ENCODE measurements at places on chromosomes 3 and 15.

- peak; percentile 22 for DNase-seq
Measured at GRCh38 chr3:109225516-109225915, 89.0 kb downstream of the C3orf85 start.

GRCh38 chr3:51968883-51969678 lies 1.8 kb upstream of the PCBP4 start:
- DNase-seq, result no peak

- DNase-seq, result no peak
Measured at GRCh38 chr3:98977520-98977919, 76.0 kb upstream of the DCBLD2 start.

GRCh38 chr3:181626036-181626435 lies 85.7 kb upstream of the SOX2 start:
- no peak for DNase-seq

- peak; percentile 69 for DNase-seq
Measured at GRCh38 chr15:74208901-74209559, 6.4 kb upstream of the STRA6 start.

GRCh38 chr15:69513450-69513960 lies 60.9 kb downstream of the RPLP1 start:
- DNase-seq, result no peak

DNA sequence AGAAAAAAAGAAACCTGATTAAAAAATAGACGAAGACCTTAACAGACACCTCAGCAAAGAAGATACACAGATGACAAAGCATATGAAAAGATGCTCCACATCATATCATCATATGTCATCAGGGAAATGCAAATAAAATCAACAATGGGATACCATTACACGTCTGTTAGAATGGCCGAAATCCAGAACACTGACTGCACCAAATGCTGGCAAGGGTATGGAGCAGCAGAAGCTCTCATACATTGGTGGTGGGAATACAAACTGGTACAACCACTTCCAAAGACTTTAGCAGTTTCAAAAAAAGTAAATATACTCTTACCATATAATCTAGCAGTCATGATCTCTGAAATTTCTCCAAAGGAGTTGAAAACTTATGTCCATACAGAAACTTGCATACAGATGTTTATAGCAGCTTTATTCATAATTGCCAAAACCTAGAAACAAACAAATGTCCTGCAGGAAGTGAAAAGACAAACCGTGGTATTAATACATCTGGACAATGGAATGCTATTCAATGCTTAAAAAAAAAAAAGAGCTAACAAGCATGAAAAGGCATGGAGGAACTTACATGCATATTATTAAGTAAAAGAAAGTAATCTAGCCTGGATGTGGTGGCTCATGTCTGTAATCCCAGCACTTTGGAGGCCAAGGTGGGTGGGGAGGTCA lies 107.4 kb downstream of the HES1 start:
- peak; percentile 55 for DNase-seq

GRCh38 chr15:70704166-70704565 lies 59.2 kb downstream of the UACA start:
- DNase-seq, result no peak

DNA sequence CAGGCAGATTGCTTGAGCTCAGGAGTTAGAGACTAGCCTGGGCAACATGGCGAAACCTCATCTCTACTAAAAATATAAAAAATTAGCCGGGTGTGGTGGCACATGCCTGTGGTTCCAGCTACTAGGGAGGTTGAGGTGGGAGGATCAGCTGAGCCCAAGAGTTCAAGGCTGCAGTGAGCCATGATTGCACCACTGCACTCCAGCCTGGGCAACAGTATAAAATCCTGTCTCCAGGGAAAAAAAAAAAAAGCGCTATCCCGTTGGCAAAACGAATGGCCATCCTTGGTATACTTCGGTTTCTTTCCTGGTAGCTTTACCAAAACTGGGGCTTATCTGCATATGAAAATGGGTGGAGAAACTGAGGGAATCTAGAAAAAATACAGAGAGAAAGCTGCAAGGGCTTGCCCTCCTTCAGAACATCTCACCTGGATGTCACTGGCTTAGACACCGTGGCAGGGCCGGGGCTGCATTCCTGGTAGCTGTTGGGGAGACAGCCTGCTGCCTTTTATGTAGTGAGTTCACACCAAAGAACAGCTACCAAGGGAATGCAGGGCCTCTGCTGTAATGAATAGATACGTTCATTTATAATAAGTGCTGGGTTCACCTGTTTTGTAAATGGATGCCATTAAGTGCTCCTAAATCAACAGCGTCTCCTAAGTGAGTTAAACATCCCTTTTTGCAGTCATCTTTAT lies 96.0 kb downstream of the IQSEC1 start:
- DNase-seq, result no peak

DNA sequence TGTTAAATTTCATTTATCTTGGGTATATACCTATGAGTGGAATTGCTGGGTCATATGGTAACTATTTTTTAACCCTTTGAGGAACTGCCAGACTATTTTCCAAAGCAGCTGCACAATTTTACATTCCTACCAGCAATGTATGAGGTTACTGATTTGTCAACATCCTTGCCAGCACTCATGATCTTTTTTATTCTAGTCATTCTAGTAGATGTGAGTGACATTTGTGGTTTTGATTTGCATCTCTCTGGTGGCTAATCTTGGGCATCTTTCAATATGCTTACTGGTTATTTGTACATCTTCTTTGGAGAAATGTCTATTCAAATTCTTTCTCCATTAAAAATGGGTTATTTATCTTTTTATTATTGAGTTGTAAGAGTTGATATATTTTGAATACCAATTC lies 21.3 kb upstream of the LRRC58 start:
- no peak for DNase-seq

- no peak for DNase-seq
Measured at GRCh38 chr3:107193116-107193515, 184.1 kb upstream of the CCDC54 start.

DNA sequence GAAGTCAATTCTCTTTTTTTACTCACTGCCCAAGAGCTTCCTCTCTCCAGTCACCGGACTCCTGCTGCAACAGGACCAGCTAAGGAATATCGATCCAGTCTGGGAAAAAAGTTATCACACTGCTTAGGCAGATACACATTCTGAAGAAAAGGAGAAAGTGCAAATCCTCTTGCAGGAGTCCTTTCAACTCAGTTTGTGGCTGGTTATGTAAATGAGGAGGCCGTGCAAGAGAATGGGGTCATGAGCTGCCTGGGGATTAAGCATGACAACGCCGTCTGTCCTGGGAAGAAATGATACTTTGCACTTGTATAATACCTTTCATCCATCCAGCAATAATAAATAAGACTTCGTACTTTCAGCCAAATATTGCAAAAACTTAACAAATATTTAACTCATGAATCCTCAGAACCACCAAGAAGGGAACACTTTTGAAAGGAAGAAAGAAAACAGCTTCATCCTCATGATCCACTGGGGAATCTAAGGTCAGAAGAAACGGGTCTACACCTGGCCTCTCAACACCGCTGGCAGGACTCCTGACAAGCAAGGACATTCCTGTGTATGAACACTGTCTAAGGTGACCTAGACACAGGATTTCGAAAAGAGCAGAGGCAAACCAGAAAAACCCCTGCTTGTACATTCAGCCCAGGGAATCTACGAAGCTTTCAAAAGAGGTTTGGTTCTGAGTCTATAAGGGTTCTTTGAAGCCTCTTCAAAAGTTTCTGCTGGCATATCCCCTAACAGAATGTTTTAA lies 13.1 kb upstream of the WWTR1 start:
- no peak for DNase-seq

- no peak for DNase-seq
Measured at GRCh38 chr15:78995921-78996893, 51.4 kb upstream of the CTSH start.

DNA sequence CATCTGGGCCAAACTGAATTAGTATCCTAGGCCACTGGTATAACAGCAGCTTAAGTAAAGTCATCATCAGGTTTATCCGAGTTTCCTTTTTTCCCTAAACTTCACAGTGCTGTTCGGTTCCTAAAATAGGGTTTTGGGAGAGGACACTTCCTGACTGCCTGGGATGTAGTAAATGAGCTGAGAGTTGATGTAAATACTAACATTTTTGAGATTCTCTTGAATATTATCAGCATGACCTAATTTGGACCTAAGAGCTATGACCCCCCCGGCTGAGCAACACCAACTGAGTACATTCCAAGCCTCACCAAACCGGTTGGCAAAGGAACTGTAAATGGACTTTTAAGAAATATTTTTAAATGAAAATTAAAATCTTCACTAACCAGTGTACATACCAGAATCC lies 78.8 kb downstream of the IL5RA start:
- DNase-seq, result no peak

DNA sequence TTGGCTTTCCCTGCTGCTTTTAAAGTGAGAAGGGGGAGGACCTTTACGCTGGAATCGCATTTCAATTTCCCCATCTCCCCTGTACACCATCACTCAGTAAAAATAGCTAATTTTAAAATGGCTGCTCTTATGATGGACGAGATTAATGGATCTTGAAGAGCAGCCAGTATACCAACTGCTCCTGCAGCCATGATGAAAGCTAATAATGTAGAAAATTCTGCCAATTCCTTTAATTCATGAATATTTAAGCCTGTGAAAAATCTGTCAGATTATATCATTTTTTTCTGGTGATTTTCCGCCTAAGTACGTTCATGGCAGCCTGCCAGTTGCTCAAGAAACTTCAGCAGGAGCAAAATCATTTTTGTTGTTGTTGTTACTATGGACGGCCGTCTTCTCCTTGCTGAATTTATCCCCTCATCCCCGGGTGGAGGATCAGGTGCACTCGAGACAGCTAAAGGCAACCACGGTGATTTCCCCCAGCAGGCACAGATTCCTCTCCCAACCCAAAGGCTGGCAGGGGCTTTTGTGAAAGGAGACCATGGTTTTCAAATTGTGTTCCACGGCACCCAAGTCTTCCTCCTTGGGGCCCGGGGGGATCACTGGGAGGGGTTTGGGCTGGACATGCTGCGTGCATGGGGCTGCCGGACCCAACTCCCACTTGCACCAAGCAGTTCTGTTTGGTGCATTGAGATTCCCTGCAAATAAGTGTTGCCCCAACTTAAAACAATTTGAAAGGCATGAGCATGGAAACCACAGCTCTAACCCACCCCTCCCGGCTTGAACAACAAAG lies 289.6 kb downstream of the UACA start:
- DNase-seq, result peak; percentile 87

- DNase-seq, result peak; percentile 37
Measured at GRCh38 chr15:73227433-73228056, 141.2 kb downstream of the HCN4 start.

GRCh38 chr15:89964232-89964954 lies 36.7 kb upstream of the ZNF710 start:
- DNase-seq, result no peak

DNA sequence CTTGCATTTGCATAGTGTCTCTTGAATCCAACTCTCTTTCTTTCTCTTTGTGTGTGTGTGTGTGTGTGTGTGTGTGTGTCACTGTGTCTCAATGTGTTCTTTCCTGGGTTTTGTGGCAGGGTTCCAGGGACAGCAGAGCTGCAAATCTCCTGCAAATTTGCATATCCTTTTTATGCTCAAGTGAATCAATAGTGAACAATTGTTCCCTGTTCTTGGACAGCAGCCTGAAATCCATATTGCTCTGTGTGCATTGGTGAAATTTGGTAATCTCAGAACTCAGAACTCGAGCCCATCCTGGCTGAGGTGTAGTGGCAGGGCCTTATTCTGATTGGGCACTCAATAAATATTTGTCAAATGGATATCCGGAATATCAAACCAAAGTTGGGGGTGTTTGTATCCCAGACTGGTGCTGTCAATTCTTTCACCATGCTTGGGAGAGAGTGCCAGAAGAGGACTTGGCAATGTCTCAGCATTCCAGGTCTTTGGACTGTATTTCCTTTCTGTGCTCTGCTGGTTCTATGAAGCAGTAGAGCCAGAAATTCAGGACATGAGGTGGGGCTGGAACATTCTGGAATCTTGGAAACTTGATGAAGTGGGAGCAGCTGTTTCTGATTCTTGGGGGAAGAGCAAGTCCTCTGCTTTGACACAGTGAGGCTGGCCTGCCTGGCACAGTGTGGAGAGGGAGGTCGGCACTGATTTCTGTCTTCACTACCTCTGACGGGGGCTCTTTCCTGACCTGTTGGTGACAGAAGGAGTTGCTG lies 380.6 kb upstream of the C2CD4B start:
- peak; percentile 94 for DNase-seq

DNA sequence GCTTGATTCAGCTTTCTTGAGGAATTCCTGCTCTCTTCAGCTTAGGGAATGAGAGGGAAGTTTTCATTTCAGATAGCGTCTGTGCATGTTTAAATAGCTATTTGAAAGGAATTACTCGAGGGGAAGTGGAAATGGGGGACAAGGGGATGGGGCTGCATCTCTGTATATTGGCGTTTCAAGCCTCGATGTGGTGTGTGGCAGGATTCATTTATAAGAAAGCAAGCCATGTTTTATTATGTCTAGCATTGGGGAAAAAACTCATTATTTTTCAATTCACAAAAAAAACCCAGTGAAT lies 1.0 kb downstream of the ATP2C1 start:
- DNase-seq, result peak; percentile 45

Data from muscle of leg (tissue), 16 donors.